Stimulated activated naive CD4-positive, alpha-beta T cell (primary cell): ENCODE measurements at places on chromosomes 6 and 20.

GRCh38 chr20:47506335-47506734, 4.6 kb downstream of the NCOA3 start:
- DNase-seq, result no peak

- DNase-seq, result no peak
Measured at GRCh38 chr6:44727651-44728630, 340.4 kb downstream of the CDC5L start.

GRCh38 chr20:51009303-51010042, 13.4 kb downstream of the KCNG1 start:
- no peak for DNase-seq

DNA sequence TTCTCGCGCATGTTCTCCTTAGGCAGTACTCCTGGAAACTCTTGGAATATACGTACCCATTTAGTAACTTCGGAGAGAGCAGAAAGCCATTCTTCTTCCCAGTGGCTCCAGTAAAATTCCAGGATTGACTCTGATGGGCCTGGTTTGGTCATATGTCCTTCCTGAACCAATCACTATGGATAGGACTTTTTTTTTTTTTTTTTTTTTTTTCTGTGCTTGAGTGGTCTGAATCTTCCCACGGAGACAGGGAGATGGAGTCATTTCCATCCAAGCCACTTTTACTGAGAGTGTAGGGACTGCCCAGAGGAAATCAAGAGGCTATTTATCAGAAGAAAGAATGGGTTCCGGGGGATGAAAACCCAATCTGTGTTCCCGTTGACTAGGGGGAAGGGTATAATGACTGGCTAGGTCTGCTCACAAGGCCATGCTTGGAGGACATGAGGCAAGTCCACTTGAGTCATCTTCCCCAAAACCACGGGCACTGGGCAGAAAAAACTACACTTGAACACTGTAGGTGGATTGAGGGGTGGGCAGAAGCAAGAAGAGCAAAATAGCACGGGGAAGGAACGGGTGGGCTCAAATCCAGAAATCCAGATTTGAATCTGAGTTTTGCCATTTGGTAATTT, 35.4 kb upstream of the MRPS18A start:
- DNase-seq, result no peak

- no peak for DNase-seq
Measured at GRCh38 chr6:56570413-56571359, 72.0 kb downstream of the DST start.

- no peak for DNase-seq
Measured at GRCh38 chr20:48541581-48542071, 286.2 kb downstream of the PREX1 start.

GRCh38 chr6:99811636-99812035, 182.4 kb downstream of the MCHR2 start:
- DNase-seq, result no peak
